ENCODE measurements at places on chromosomes 6 and 20. TPM values are rescaled to one million over a fixed set of nuclear protein-coding genes. Genes with fewer than 3 reads are reported as not detected.

Gene SLC4A11
- 0.38 TPM for total RNA-seq

Gene DCDC2
- 1.7 TPM for total RNA-seq

Gene NRSN1
- not detected for total RNA-seq

Gene CDH22
- not detected for total RNA-seq

Gene MSH5
- 5.4 TPM for total RNA-seq

Gene KIAA0408
- total RNA-seq = 0.38 TPM

Gene C20orf141
- total RNA-seq = not detected

Gene CCDC170
- total RNA-seq = 0.56 TPM

Gene TAF4
- 2.7 TPM for total RNA-seq

Gene TREML4
- total RNA-seq = not detected

Gene SLC17A2
- total RNA-seq = not detected

Gene MAPK13
- 26.5 TPM for total RNA-seq

Gene CASP8AP2
- 12.7 TPM for total RNA-seq

Gene MUC22
- not detected for total RNA-seq

Gene GSTA3
- not detected for total RNA-seq

Gene WFDC10B
- total RNA-seq = not detected

Gene COX4I2
- total RNA-seq = not detected

Gene ELOVL2
- 0.38 TPM for total RNA-seq

Gene RALY
- 69.6 TPM for total RNA-seq

Gene SEMG1
- total RNA-seq = not detected

Gene PRL
- not detected for total RNA-seq

Gene SAPCD1
- total RNA-seq = 0.85 TPM

Gene PDYN
- not detected for total RNA-seq

Gene PPDPF
- 26.3 TPM for total RNA-seq

Gene CALHM5
- total RNA-seq = 17.2 TPM

Gene SOX4
- 16.1 TPM for total RNA-seq

Gene IFNGR1
- total RNA-seq = 40.1 TPM

Gene LPA
- under 0.01 TPM for total RNA-seq

Gene EPM2A
- 5.2 TPM for total RNA-seq

Gene OSBPL2
- 31.9 TPM for total RNA-seq

Gene GINS1
- 29.3 TPM for total RNA-seq

Gene NRSN2
- total RNA-seq = 31.0 TPM

Gene CDKAL1
- 16.6 TPM for total RNA-seq

Gene PPP1R16B
- total RNA-seq = 2.0 TPM

Gene HRH3
- total RNA-seq = not detected

Gene HS3ST5
- not detected for total RNA-seq

Gene KCNG1
- total RNA-seq = 13.5 TPM

Gene SLC25A27
- 1.5 TPM for total RNA-seq

Gene RSPO3
- 2.0 TPM for total RNA-seq
